CD8-positive, alpha-beta memory T cell (primary cell): ENCODE measurements at places on chromosomes 11 and 22.

DNA sequence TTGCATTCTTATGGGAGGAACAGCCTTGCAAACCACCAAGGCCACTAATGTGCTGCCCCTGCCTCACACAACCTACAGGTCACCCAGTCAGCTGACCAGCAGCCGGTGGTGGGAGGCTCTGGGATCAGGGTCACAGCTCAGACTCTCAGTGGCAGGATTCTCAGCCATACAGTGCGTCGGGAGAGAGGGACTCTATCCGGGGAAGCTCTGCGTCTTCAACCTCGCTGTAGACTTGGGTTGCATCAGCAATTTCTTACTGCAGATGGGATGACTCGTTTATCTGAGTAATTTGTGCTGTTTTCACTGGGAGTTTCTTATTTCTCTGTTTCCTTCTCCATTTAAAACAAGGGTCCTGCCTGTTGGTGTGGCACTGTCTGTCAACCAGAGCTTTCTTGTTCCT is 257.7 kb downstream of the TBC1D22A start:
- no peak for DNase-seq

GRCh38 chr11:106503901-106504300 is 426.4 kb downstream of the AASDHPPT start:
- no peak for DNase-seq

- no peak for DNase-seq
Observed at GRCh38 chr22:46443850-46444389, 93.5 kb downstream of the CELSR1 start.

GRCh38 chr11:65412271-65413076 is 10.1 kb upstream of the NEAT1 start:
- no peak for DNase-seq

DNA sequence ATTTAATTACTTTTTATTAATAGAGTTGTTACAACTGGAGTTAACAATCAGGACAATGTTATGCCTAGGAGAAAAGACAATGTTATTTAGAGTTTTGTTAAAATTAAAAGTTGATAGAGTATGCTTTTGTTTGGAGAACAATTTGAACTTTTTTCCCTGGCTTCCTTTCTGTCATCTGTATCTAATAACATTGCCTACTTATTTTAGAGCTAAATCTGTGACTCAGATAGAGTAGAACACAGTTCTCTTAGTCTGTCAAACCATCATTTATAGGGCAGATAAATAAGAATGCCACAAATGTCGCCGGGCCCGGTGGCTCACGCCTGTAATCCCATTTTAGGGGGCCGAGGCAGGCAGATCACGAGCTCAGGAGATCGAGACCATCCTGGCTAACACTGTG is 28.9 kb upstream of the YAP1 start:
- DNase-seq = no peak

- DNase-seq = no peak
Observed at GRCh38 chr11:69170704-69171103, 15.0 kb downstream of the SMIM38 start.

GRCh38 chr22:20464096-20464614 is 26.5 kb upstream of the SCARF2 start:
- peak; percentile 76 for DNase-seq

GRCh38 chr11:39036021-39036420 is 2423.4 kb downstream of the LRRC4C start:
- DNase-seq = no peak

DNA sequence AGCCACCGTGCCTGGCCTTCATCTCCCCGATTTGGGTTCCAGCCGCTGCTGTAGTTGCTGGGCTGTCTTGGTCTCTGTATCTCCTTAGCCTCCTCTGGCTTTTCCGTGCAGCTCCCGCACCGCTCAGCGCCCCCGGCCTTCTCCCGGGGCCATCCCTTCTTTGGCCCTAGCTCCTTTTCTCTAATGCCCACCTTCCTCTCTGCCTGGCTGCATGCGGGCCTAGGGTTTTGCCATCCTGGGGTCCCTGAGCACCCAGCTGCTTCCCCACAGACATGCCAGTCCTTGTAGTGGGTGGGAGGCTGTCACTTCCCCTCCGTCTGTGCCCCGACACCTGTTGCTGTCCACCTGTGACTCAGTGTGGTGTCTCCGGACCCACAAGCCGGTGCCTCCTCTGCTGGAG is 36.4 kb downstream of the KCNJ4 start:
- DNase-seq = no peak

DNA sequence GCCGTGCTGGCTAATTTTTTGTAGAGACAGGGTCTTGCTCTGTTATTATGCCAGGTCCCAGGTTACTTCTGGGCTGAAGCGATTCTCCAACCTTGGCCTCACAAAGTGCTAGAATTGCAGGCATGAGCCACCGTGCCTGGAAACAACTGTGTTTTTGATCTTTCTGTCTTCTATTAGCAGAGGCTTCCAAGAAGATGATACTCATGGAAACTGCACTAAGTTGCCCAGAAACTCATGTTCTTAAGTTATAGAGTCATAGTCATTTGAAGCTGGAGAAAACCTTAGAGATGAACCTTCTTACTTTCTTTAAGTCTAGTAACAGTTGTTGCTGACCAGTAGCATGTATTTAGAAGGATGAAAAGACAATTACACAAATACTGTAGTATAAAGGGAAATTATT is 37.1 kb upstream of the HSPA8 start:
- no peak for DNase-seq

DNA sequence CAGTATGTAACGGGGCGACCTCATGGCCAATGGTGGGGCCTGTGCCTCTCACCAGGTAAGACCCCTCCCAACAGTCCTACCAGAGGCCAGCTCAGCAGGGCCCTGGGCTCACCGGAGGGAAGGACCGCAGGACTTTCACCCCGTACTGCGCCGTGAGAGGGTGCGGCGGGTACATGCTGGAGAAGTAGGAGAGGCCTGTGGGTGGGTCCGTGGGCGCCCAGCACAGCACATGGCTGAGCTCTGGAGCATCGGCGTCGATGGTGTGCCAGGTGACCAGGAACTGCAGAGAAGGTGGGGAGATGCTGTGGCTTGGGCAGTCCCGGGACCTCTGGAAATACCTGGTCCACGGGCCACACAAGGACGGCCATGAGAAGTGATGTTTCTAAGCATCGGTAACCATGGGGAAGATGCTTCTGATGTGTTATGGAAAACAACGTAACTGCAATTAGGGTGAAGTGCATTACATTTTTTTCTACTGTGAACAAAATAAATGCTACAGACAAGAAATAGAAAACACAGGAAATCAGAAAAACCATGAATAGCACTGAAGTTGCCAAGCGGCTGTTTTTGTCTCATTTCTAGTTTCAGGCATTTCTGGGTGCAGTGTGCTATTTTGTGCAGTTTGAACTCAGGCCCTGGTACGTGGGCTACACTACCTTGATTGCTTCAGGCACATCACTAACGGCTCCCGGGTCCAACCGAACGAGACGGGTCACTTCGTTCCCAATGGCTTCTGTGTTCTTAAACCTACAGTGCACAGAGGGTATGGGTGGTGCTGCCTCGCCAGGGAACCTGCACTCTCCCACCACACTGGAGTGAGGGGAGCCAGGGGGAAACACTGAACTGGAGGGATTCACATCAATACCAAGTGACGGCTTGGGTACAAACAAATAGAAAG is 46.5 kb upstream of the SERPIND1 start:
- no peak for DNase-seq

DNA sequence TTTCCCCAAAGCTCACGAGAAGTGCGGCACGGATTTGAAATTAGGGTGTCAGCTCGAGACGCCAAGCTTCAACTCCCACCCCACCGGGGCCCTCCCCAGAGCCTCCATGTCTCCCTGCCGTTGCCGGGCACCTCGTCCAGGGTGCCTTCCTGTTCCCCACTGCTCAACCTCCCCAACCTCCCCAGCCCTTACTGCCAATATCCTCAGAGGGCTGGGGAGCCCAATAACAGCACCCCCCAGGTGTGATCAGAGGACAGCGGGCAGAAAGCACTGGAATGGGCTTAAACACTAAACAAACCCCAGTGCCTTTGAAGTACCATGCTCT is 1336.4 kb downstream of the TBC1D22A start:
- DNase-seq = no peak

GRCh38 chr11:103368145-103368544 is 258.9 kb downstream of the DYNC2H1 start:
- DNase-seq = no peak

DNA sequence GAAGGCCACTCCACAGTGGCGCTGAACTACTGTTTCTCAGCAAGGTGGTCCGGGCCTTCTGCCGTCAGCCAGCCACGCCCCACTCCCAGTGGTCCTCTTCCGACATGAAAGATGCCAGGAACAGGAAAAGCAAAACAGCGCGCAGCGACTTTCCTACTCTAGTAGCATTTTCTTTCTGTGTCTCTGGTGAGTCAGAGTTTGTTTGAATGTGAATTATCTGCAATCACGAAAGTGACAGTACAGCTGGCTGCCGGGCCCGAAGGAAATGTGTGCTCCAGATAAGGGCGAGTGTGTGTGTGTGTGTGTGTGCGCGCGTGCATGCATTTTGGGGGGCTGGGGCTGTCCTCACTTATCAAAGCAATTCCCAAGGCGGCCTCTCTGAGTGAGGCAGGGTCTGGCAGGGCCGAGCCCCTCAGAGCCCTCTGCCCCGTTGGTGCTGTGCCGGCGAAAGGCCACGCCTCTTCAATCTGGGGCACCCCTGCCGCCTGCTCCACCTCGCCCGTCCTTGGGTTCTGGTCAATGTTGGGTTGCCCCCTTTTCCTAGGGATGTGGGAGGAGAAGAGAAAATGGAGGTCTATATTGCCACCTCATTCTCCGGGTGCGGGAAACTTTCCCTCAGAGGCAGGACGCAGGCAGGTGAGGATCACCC is 288.5 kb downstream of the KIRREL3 start:
- DNase-seq = no peak

- no peak for DNase-seq
Observed at GRCh38 chr11:37087650-37088572, 489.9 kb upstream of the RAG2 start.
